ENCODE measurements at places on chromosomes 11 and 22. TPM values are rescaled to one million over a fixed set of nuclear protein-coding genes. Genes with fewer than 3 reads are reported as not detected.

- DNase-seq = no peak
These were observed 4.8 kb downstream of the PHLDA2 start for GRCh38 chr11:2924381-2924780.

GRCh38 chr11:22927793-22928192 lies 67.5 kb upstream of the CCDC179 start:
- DNase-seq = no peak

GRCh38 chr11:58866788-58867187 lies 22.3 kb upstream of the GLYATL2 start:
- DNase-seq = no peak

- peak; percentile 45 for DNase-seq
These were observed 76.7 kb upstream of the PICALM start for GRCh38 chr11:86145439-86146156.

GRCh38 chr11:90343673-90344072 lies 120.8 kb upstream of the CHORDC1 start:
- no peak for DNase-seq

DNA sequence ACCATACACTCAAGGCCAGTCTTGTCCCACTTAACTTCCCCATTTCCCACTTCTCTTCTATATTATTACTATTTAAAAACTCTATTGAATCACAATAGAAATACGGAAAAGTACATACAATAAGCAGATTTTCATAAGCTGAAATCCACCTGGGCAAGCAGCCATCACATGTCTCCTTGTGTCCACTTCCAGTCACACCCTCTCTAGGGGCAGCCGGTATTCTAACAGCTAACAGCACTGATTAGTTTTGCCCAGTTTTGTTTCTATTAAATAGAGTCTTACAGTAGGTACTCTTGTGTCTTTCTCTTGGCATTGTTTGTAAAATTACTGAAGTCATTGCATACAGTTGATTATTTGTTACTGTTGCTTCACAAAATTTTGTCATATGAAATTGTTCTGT lies 37.8 kb downstream of the PPP6R3 start:
- DNase-seq = no peak

DNA sequence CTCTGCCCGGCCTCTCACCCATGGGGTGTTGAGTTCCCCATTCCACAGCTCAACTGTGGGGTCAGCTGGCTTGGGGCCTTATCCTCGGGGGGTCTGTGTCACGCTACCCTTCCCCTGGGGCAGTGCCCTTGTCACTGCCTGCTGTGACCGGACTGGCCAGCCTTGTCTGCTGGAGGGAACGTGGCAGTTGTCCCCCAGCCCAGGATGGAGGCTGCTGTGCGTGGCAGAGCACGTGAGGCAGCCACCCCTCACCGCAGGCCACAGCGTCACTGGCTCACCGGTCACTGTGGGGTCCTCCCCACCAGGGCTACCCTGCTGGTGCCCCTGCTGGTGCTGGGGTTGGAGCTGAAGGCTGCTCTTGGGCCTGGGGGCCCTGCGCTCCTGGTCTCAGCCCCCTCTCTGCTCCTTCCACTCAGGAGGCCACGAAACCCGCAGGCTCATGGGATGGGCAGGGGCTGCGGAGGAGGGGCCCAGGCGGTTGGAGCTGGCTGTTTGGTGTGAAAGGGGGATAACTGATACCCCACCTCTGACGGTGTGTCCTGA lies 13.4 kb downstream of the BRSK2 start:
- DNase-seq = no peak

- no peak for DNase-seq
These were observed 315.1 kb upstream of the API5 start for GRCh38 chr11:42996421-42997307.

DNA sequence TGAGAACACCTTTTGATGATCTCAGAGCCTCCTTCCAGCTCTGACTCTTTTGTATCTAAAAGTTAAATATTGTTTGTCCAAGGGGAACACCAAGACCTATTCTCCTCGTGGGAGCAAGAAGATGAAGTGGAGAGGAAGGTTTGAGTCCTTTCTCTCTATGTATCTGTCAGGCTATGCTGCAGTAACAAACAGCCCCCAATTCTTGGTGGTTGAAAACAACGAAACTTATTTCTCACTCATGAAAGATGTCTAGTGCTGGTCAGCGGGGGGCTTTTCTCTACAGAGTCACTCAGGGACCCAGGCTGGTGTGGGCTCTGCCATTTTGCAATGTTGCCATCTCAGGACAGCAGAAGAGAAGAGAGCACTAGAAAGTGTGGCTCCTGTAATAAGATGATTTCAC lies 6.2 kb upstream of the CRYBB2 start:
- no peak for DNase-seq

DNA sequence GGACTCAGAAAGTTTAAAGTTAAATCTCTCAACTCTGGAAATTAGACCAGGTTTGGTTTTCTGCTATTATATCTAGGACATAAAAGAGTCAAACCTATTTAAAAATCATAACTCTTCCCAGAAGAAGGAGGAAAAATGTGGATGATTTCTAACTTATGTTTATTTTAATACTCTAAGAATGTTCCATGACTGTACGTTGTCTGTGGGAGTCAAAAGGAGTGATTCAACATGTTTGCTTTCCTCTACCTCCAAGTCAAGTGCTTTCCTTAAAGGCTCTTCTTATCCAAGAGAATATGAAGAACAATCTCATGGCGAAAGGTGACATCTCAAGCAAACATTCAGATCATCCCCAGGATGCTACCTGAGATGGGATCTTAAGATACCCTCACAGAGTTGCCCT lies 21.6 kb downstream of the OR51E1 start:
- no peak for DNase-seq

DNA sequence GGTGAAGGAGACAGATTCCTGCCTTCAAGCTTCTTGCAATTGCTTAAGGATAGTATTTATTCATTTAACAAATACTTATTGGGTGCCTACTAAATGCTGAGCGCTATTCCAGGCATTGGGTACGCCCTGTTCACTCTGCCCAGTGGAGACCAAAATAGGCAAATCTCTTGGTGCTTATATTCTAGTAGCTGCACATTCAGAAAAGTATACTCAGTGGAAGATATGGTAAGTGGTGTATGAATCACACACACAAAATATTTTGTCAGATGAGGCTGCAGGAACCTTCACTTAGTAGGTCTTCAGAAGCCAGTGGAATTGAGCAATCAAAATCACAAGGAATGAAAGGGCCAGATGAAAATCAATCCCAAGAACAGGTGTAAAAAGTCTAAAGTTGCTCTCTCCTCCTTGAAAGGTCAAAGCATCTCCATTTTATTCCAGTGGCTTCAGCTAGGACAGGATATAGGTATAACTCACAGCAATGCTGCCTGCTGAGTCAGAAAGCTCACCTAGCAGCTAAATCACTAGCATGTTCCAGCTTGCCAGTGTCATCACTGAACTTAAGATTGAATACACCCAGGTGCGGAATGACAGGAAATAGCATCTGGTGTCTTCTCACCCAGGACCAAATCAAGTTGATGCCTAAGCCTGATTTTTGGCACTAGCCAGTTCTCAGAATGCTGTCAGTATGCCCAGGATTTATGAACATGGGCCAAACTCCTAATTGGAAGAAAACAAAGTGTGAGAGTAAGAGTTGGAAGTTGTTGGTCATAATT lies 83.9 kb downstream of the AMOTL1 start:
- no peak for DNase-seq

GRCh38 chr22:41576877-41577276 lies 12.8 kb downstream of the PMM1 start:
- DNase-seq = no peak

GRCh38 chr11:125423247-125423849 lies 72.7 kb downstream of the FEZ1 start:
- DNase-seq = no peak

- DNase-seq = no peak
These were observed 8.7 kb downstream of the PRDM11 start for GRCh38 chr11:45155058-45155551.

DNA sequence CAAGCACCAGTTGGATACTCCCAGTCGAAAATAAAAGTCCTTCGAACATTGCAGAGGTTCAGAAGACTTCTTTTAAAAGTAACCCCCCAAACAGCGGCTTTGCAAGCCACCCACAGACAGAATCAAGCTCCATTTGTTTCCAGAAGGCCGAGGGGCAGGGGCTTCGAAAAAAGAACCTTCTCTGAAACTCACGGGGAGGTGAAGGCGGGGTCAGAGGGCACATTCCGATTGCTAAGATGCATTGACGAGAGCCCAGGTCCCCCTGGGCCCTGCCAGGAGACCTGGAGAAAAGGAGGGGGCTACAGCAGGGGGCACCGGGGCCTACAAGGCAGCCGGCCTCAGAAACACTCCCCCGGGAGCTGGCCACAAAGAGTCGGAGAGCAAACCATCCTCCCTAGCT lies 306.8 kb downstream of the MN1 start:
- DNase-seq = no peak

GRCh38 chr11:60830478-60831142 lies 11.3 kb upstream of the CCDC86 start:
- no peak for DNase-seq

DNA sequence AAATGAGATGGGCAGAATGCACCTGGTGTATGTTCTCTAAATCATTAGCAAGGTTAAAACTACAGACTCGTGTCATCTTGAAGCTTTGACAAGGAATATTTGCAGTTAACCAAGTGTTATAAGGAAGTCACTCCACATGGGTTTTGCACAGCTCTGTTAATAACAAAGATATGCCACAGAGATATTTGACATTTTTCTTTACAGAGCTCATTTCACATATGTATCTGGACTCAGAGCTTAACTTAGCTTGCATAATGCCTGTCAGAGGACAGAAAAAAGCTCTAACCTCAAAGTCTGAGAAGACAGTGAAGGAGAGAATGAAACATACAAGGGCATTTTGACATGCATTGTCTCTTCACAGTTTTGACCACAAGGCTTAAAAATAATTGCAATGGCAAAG lies 105.5 kb downstream of the C11orf87 start:
- no peak for DNase-seq

DNA sequence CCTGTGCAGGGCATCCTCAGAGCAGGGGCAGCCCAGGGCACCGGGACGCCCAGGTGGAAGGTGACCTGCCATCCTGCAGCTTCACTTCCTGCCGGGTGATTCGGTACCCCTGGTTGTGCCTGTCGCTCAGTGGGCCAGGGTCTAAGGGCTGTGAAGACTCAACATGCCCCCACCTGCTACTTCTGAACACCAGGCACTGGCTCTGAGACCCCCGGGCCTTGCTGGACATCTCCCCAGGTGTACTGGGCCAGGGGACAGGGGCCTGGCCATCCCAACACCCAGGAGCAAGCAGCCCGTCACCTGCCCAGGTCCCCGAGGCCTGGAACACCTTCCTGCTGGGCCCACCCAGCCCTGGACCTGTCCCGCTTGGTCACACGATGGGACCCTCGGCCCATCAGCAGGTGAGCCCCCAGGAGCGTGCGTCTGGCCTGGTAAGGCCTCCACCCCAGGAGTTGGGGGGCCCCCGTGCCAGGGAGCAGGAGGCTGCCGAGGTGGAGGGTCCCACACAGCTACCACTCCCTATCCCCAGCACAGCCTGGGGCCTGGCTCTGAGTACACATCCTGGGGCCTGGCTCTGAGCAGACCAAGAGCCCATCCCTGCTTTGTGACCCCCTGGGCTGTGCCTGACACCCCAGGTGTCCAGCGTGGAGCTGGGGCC lies 3.9 kb upstream of the MUC5B start:
- no peak for DNase-seq

DNA sequence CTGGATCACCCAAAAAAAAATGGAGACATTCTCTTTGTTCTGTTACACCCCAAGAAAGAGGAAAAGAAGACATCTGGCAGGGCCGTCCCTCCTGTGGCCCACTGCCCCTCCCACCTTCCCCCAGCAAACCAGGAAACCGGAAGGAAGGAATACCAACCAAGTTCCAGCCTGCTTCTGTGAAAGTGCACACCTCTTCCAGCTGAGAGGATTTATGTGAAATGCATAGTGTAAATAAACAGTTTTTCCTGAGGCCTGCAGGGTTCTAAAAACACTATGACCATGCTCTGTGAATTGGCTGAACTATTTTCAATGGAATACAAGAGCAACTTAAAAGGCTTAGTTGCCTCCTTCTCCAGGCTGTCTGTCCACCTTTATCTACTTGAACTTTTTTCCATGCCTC lies 50.0 kb upstream of the CHST1 start:
- no peak for DNase-seq

GRCh38 chr11:128559496-128560103 lies 27.8 kb downstream of the ETS1 start:
- DNase-seq = no peak

DNA sequence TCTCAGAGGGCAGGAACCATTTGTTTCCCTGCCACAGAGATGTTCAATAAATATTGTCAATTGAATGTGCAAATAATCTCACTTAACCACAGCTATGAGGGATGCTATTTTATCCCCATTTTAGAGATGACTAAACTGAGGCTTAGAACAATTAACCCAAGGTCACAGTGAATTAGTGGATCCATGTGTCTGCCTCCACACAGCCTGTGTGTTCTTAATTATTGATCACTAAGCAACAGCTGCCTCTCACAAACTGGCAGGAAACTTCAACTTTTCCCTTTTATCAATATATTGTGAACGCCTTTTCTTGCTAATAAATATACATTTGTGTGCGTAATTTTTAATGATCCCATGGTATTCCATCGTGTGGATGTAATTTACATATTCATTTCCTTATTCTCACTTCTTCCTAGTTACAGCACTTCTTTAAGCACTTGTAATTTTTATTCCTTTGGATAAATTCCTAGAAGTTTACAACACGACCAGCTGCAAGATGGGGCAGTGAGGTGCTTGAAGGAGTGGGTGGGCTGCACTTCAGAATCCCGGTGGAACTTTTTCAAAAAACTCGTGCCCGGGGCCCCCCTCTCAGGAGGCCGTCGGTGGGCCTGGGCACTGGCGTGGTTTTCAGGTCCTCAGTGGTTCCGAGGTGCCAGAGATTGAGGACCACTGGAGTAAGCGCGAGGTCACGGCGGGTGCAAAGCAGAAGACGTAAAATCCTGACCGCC lies 915 bp upstream of the SREBF2 start:
- DNase-seq = no peak

DNA sequence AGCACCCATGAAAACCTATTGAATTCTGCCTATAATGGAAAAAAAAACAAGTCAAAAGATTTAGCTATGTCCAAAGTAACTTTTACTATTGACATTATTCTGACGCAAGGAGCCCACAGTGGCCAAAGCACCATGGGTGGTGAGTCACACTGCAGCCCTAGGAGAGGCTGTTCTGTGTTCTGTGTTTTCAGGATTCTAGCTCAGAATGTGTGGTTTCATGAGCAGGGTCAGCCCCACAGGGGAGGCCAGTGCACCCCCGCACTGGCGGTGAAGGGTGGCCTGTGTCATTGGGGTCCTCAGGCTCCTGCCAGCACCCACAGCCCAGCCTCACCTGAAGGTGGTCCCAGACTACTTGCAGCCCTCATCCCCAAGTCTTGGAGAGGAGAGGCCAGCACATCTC lies 112.2 kb downstream of the BRD1 start:
- DNase-seq = no peak

SNX32 gene
- polyA plus RNA-seq = 6.3 TPM

RAG2 gene
- polyA plus RNA-seq = 0.19 TPM

OR10D3 gene
- polyA plus RNA-seq = not detected

USP2 gene
- polyA plus RNA-seq = 4.2 TPM

TRPM5 gene
- polyA plus RNA-seq = 0.87 TPM

IFT27 gene
- polyA plus RNA-seq = 28.7 TPM

XPNPEP3 gene
- polyA plus RNA-seq = 12.1 TPM
